Stimulated activated CD8-positive, alpha-beta memory T cell treated with anti-CD3 and anti-CD28 coated beads, Interleukin-15, amount 100 ng/mL, for 4 hours (primary cell): ENCODE measurements at places on chromosomes 12 and 14.

DNA sequence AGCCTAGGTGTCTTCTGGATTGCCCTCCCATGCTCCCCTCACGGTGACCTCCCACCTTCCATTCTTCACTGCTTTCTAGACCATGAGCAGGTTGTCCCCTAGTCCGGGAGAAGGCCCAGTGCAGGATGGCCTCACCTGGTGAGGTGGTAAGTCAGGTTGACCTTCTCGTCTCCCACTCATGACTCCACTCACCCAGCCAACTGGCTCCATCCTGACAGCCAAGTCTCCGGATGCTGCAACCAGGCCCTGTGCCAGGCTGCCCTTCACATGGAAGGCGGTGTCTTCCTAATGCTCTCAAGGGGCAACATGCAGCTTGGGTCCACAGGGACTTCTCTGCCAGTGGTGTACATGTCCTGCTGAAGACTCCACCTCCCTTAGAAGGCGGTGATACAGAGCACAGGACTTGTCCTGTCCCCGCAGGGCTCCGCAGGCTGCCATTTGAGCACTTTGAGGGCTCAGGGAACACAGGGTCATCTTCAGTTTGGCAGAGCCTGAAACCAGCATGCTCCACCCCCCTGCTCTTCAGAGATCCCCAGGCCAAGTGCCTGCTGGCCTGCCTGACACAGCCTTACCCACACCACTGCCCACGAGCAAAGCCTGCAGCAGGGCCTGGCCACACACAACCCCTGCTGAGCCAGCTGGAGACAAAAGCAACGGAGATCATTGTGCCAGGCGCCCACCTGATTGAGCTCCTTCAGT lies 25.4 kb downstream of the BATF start:
- DNase-seq: no peak

- no peak for DNase-seq
Observed at GRCh38 chr12:57766464-57767304, at the start of gene CYP27B1. CYP27B1 (minus strand) TSS chr12:57767078; CDS start chr12:57767041, 37 bp downstream.

DNA sequence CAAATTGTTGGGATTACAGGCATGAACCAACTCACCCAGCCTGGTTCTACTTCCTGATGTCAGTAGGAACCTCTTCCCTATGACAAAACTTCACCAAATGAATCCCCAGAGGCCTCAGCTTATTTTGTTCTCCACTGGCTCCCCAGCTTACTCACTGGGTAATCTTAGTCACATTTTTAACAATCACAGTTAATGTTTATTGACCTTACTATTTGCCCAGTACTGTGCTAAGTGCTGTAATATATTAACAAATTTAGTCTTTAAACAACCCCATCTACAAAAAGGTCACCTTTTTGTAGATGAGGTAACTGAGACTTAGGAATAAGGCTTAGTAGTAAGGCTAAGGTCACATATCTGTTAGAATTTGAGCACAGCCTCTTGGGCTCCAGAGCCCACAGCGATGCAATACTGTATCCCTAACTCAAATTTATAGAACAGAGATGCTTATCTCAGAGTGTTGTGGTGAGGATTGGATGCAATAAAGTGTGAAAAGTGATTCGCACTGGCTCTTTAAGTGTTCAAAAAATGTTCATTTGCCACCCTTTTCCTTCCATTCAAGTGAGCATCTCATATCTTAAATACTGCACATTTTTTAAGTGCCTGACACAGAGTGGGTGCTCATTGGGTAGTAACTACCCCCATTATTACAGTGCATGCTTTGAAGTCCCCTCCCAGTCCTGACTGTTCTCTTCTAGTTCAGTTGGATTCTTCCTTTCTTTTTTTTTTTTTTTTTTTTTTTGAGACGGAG lies 146.4 kb upstream of the ARHGAP5 start:
- DNase-seq: no peak

DNA sequence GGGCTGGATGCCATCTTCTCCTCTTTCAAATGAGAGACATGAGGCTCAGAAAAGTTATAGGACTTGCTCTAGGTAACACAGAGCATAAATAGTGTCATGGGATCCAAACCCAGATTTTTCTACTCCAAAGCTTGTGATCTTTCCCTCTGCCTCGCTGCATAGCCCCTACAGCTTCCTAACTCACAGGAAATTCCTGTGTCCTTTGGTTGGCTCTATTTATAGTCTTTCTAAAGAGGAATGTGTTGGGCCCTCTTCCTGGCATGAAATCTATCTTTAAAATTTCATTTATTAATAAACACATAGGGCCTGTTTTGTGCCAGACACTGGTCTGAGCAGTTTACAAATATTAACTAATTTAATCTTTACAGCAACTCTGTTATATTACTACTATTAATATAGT lies 9.8 kb upstream of the KCNA5 start:
- no peak for DNase-seq

GRCh38 chr14:92863286-92864080 lies 59.5 kb upstream of the CHGA start:
- no peak for DNase-seq

GRCh38 chr12:22396735-22397134 lies 62.2 kb upstream of the ST8SIA1 start:
- no peak for DNase-seq

- DNase-seq: no peak
Observed at GRCh38 chr12:94831081-94831751, 172.3 kb downstream of the NDUFA12 start.

DNA sequence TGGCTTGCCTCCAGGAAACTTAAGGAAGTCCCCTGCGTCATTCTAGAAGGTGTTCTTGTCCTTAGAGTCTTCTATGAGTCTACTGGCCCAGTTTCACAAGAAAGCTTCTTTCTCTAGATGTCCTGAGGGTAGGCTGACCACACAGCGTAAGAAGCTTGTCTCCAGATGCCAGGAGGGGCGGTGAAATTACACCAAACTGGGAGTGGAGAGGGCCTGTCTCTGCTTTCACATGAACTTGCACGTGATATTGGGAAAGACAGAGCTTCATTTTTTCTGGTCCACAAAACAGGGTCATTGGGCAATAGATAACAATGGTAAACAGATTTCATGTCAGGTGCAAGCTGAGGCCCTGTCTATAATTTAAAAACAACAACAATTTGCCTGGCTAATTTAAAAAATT lies 85.7 kb upstream of the TBX3 start:
- DNase-seq: no peak
